ENCODE measurements at places on chromosomes 13 and 19.

- no peak for DNase-seq
Measured at GRCh38 chr13:47332149-47332548, 435.3 kb upstream of the HTR2A start.

DNA sequence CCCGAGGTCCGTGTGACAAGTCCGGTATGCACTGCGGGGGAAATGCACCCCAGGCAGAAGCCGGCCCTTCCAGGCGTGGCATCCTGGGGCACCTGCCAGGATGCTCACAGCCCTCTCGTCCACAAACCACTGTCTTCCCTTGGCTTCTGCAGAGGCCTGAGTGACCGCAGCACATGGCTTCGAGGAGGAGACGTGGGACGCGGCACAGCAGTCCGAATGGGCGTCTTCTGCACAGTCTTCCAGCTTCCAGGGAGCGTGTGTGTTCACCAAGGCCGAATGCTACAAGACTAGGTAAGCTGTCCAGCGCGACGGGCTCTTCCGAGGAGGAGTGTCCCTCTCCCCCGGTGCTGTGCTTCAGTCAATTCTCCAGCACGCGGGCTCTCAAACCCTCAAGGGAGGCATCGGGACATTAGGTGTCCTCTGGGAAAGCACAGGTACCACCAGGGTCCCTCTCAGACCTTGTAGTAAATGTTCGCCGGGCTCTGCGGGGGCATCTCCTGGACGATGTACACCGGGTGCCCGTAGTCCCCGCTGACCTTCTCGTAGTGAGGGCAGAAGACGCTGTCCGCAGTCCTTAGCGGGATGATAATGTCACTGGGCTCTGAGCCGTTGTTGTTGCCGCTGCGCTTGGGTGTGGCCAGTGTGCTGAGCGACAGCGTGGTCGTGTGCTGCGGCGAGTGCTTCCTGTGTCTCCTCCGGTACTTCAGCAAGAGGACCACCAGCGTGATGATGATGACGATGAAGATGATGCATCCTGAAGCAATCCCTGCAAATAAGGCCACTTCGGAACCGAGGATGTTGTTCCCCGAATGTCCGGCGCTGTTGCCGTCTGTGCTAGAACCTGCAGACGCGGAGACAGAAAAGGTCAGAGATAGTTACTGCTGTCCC, 42.6 kb downstream of the EFNB2 start:
- no peak for DNase-seq

GRCh38 chr19:55166530-55167268, at the start of gene DNAAF3:
DNAAF3 (minus strand) TSS chr19:55166613; CDS start chr19:55166413, 200 bp downstream.
- peak; percentile 44 for DNase-seq

- peak; percentile 14 for DNase-seq
Measured at GRCh38 chr13:32969516-32969941, 46.7 kb upstream of the KL start.

DNA sequence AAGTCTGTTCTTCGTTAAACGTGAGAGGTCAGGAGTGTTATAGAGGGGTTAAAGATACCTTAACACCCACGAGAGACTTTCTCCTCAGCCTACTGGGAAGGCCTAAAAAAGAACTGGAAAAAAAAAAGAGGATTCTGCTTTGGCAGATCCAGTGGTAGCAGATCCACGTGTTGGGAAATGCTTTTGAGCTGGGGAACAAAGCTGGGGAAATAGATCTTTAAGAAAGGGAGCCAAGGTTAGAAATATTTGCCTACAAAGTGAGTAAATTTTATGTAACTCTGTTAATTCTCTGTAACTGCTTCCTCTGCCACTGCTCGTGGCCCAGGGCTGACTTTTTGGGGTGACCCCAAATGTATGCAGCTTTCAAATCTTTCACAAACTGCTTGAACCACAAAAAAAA, 11.7 kb downstream of the RFX2 start:
- no peak for DNase-seq

- DNase-seq = no peak
Measured at GRCh38 chr13:41995946-41996345, 35.0 kb upstream of the VWA8 start.

DNA sequence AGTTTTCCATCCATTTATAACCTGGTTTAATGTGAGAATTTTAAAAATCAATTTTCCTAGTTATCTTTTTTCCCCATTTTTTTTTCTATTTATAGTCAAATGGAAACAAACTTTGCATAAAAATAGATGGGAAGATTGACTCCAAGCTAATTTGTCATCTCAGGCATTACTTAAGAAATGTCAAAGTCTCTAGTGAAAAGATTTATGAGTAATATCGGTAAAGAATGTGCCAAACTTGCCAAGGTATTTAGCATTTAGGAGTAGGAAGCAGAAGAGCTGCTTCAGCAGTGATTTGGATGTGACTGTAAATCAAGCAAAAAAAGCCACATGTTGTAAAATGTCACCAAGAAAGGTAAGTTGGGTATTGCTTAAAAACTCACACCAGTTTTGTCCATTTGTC, 108.6 kb downstream of the LACC1 start:
- no peak for DNase-seq

- no peak for DNase-seq
Measured at GRCh38 chr13:99122171-99122570, 78.5 kb upstream of the UBAC2 start.

GRCh38 chr13:27853861-27854260, 61.6 kb downstream of the GSX1 start:
- DNase-seq = no peak

DNA sequence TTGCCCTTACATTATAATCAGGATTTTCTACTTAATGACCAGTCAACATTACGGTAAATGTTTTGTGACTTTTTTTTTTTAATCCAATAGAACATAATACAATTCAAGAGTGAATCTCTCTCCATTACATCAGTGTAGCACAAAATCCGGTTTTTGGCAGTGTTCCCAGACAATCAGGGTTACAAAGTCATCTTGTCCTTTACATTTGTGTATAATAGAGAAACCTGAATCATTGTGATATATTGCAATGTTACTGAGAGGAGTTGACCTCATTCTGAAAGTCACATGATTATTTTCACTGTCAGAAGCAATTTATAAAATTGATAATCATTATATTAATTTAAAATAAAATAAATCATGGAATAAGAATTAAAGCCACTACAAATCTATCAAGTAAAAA, 1346.0 kb upstream of the SPRY2 start:
- no peak for DNase-seq

DNA sequence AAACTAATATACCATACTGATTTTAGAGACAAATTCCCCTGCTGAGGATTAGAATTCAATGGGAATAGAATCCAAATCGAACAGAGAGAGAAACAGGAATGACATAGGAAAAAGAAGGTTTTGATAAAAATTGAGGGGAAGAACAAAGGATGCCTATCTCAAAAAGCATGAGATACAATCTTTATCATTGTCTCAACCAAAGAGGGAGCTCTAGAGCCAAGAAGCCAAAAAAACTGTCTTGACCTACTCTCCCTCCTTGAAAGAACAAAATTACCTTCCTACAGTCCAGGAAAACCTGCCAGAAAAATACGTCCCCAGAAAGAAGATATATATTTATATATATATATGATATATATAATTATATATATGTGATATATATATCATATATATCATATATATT, 39.2 kb upstream of the MIR17HG start:
- peak; percentile 19 for DNase-seq

- peak; percentile 71 for DNase-seq
Measured at GRCh38 chr19:18419195-18419698, at the start of gene SSBP4. SSBP4 (plus strand) TSS chr19:18419398; CDS start chr19:18419649, 251 bp downstream.
